ENCODE measurements at places on chromosomes 6 and 20. TPM values are rescaled to one million over a fixed set of nuclear protein-coding genes. Genes with fewer than 3 reads are reported as not detected.

Gene SUMO4
- total RNA-seq, result 3.4 TPM

Gene LYRM4
- 35.5 TPM for total RNA-seq

Gene RPL7L1
- 89.2 TPM for total RNA-seq

Gene TRIM31
- not detected for total RNA-seq

Gene ATP6V1G2
- 2.5 TPM for total RNA-seq

Gene SIGLEC1
- not detected for total RNA-seq

Gene SDCBP2
- total RNA-seq, result 3.4 TPM

Gene PCMT1
- 44.4 TPM for total RNA-seq

Gene ABRACL
- total RNA-seq, result 60.6 TPM

Gene SCGN
- total RNA-seq, result not detected

Gene CCM2L
- total RNA-seq, result 0.16 TPM

Gene UNC5CL
- total RNA-seq, result 2.1 TPM

Gene COQ3
- 4.9 TPM for total RNA-seq

Gene TDRD6
- 0.51 TPM for total RNA-seq

Gene FAM217B
- 22.3 TPM for total RNA-seq

Gene PRICKLE4
- total RNA-seq, result 4.5 TPM

Gene TPX2
- total RNA-seq, result 39.0 TPM

Gene AKAP12
- 737 TPM for total RNA-seq

Gene PAK5
- 0.42 TPM for total RNA-seq

Data from mesothelial cell of epicardium (in vitro differentiated cells).